ENCODE measurements at places on chromosomes 13 and 19.

GRCh38 chr13:110853235-110853721 lies 61.6 kb downstream of the ANKRD10 start:
- no peak for DNase-seq

- no peak for DNase-seq
These were observed 435.1 kb downstream of the IRS2 start for GRCh38 chr13:109351236-109351635.

DNA sequence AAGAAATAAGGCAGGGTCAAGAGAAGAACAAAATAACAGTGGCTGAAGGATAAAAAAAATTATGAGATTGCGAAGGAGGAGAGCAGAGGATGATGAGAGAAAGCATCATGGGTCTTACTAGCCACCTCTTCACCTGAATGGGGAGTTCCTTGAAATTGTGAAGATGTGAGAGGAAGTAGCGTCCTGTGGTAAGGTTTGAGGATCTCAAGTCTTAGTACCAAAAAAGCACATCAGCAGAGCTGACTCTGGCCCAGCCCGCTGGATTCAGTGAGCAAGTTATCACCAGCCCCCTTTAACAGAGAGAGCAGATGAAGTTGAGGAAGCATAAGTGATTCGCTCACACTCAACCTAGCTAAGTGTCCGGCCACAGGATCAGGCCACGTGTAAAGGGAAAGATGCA lies 61.8 kb downstream of the RXFP2 start:
- DNase-seq = no peak

GRCh38 chr19:13905634-13906520 lies at the start of the genes BRME1 and CC2D1A:
Gene BRME1 (minus strand): TSS chr19:13906117. CDS start chr19:13904892, 1,225 bp downstream.
Gene CC2D1A (plus strand): TSS chr19:13906201. CDS start chr19:13906442, 241 bp downstream.
- DNase-seq = peak; percentile 40

GRCh38 chr13:47044842-47045241 lies 148.0 kb upstream of the HTR2A start:
- no peak for DNase-seq

DNA sequence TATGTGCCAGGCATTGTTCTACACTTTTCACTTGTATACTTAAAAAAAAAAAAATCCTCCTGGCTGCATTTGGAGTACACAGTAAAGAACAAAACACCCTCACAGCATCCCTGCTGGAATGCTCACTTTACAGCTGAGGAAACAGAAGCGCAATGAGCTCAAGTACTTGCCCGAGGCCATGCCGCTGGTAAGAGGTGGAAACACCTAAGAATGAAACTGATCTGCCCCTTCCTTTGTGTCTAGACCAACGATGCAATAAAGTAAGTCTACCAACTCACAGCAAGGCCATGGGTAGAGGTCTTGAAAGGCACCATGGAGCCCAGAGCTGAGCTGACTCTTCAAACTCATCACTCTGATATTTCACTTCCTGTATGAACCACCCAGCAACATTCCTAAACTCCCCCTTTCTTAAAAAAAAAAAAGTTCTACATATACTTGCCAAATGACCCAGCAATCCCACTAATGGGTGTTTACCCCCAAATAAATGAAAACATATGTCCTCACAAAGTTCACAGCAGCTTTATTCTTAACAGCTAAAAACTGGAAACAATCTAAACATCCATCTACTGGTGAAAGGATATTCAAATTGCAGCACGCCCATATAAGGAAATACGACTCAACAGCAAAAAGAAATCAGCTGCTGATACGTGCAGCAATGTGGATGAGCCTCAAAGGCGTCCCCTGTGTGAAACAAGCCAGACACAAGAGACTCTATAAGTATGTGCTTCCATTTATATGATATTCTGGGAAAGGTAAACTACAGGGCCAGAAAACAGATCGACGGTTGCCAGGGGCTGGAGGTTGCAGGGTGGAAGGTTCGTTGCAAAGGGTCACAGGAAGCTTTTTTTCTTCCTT lies 236.6 kb upstream of the MAB21L1 start:
- DNase-seq = peak; percentile 96

Measured in fibroblast of skin of left biceps (primary cell).